ENCODE measurements at places on chromosomes 4 and X.

- DNase-seq, result no peak
Observed at GRCh38 chr4:170202721-170203120, 113.0 kb upstream of the AADAT start.

- no peak for DNase-seq
Observed at GRCh38 chrX:68834371-68835103, 5.7 kb downstream of the EFNB1 start.

- DNase-seq, result peak; percentile 1
Observed at GRCh38 chrX:18448416-18448815, 23.0 kb downstream of the CDKL5 start.

GRCh38 chr4:102441978-102442911, 58.9 kb upstream of the NFKB1 start:
- DNase-seq, result no peak

GRCh38 chr4:56026596-56026995, 77.9 kb downstream of the CEP135 start:
- no peak for DNase-seq
